ENCODE measurements at places on chromosomes 7 and 10. TPM values are rescaled to one million over a fixed set of nuclear protein-coding genes. Genes with fewer than 3 reads are reported as not detected.

CALCR gene
- not detected for total RNA-seq

- no peak for DNase-seq
These were observed 47.1 kb upstream of the PDSS1 start for GRCh38 chr10:26650406-26650805.

DNA sequence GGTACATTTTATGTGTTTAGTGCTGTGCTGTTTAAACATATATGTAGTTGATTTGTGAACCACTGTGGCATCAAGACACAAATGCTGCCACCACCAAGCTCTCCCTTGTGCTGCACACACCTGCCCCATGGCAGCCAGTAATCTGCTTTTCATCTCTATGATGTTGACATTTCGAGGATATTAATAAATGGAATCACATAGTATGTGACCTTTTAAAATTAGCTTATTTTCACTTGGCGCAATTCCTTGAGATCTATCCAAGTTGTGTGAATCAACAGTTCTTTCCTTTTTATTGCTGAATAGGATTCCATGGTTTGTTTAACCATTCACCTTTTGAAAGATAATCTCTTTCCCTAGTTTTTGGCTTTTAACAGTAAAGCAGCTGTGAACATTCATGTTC, 73.1 kb downstream of the BMPR1A start:
- DNase-seq, result no peak

TBX20 gene
- 0.36 TPM for total RNA-seq

DNA sequence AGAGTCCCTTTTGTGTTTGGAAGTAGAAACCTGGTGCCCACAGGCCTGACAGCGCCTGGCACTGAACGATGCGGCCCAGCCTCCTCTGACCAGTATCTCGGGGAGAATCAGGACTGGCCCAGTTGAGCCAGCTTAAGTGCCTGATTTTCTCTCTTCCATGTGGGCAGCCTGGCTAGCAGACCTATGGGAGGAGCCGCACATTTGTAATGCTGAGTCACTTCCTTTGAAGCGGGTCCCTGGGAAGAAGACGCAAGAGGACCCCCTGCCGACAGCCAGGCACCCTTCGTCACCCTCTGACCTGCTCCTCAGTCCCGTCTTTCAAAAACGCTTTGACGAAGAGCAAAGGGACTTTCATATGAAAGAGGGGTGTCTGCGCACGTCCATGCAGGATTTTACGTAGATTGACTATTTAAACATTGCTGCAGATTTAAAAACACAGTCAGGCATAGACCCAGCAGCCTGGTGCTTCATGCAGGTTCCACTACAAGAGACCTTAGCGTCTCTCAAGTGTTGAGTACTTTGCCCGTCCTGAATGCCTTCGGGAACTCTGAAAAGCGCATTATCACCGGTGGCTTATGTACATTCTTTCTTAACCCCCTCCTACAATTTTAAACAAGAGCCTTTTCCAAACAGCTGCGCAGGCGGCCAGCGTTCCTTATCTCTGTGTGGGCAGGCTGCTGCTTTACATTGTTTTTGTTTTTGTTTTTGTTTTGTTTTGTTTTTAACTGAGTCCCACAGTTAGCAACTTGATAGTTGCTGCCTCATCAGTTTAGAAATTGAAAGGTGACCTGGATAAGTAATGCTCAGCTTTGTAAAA, 36.5 kb upstream of the AP5Z1 start:
- peak; percentile 95 for DNase-seq

DNA sequence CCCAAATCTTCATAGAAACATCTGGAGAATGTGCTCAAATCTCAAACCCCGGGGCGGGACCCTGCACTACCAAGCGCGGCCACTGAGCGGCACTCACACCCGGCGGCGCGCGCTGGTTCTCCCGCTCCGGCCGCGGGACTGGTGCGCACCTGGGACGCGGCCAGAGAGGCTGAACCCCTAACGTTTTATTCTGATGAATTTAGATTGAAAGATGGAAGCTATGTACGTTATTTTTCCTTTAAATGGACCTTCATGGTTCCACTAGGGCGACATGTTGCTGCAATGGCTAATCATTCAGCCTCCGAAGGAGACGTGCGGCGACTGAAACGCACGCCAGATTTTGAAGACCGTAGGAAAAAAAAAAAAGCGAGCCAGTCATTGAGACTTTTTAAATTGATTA, 107.0 kb upstream of the INSIG1 start:
- DNase-seq, result no peak

DNA sequence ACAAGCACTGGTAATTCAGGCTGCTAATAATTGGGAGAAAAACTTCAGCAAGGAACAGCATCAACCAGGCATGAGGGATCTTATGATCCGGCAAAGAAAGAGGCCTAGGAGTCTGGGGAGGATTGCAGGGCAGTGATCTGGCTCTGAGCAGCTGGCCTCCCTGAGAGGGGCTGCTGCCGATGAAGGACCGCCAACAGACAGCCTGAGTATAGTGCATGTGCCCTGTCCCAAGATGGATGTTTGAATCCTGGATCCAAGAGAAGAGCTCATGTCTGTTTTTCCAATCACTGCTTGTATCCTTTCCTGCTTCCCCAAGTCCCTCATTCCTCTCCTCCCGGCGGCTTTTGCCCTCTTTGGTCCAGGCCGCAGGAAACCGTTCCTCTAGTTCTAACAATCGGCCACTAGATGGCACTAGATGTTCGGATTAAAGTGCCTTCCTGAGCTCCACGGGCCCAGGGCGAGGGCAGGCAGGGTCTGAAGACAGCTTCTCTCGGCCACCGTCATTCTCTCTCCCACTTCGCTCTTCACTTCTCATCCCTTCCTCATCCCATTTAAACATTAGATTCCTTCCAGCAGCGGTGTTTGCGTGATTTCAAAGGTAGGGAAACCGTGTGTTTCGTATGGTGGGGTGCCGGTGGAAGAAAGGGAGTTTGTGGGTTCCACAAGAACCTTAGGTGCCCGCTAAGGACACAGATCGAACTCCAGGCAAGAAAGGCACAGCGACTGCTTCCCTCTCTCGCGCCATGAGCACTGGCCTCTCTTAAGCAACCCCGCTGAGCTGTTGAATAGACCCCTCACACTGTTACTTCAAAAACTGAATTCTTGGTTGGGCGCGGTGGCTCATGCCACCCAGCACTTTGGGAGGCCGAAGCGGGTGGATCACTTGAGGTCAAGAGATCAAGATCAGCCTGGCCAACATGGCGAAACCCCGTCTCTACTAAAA, 82.4 kb downstream of the ADCYAP1R1 start:
- peak; percentile 54 for DNase-seq

DNA sequence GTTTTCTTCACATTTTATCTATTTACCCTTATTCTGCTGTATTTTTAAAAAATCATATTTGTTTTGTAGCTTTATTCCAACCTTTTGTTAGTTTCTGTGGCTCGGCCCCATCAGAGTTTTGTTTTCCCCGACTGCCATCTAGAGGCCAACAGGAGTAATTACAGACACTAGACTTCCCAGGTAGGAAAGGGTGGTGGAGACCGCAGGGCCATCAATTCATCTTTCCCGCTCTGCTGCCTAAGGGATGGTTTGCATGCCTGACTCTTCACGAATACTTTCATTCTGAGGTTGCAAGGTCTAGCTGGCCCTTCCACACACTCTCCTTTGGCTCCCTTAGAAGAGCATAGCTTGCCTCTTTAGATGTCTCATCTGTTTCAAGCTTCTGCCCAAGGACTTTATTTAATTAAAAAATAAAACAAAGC, 38.3 kb downstream of the LYZL2 start:
- DNase-seq, result peak; percentile 53

DNA sequence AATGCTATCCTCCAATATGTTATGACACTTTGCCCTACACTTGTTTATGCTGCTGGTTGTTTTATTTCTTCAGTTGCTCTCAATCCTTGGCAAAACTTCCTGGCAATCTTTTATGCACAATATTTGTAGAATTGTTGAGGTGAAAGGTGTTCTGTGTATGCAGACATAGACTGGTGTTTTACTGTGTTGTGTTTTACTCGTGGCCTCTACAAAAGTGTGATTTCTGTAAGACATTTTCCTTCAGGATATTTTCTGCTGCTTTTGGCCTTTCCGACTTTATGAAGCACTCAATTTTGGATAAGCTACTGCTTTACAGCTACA, 21.8 kb downstream of the GLCCI1 start:
- DNase-seq, result no peak

NODAL gene
- not detected for total RNA-seq

DNA sequence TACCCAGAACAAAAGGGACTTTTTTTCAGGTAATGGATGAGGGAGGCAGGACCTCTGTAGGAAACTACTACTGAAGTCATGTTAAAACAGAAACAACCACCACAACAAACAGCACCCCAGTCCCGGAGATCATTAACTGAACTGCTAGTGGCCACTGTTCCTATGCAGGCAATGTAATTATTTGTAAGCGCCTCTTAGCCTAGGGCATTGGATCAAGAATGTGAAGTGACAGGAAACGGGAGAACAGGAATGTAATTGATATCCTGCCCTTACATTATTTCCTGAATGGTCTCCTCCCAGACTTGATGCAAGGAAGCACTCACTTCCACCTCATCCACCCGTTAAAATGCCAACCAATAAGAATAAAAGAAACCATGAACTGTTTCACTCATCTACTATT, 16.7 kb upstream of the GAD2 start:
- no peak for DNase-seq

- DNase-seq, result no peak
These were observed 76.2 kb upstream of the KIF5B start for GRCh38 chr10:32132357-32132946.

MYO1G gene
- total RNA-seq, result under 0.01 TPM
